ENCODE measurements at places on chromosomes 12 and 14.

- H3K36me3 ChIP-seq = no peaks in the 10 kb centered on the region
- no peaks in the 10 kb centered on the region for H3K4me1 ChIP-seq
- no peak for DNase-seq
- H3K27me3 ChIP-seq = 0 out of 2 replicates have a peak, but pooled peaks cover 4% of the 10 kb centered on the region
- no peak overlapping the region for H3K27ac ChIP-seq
- no peak overlapping the region for H3K4me3 ChIP-seq
Measured at GRCh38 chr14:94115631-94116030, 5.1 kb downstream of the IFI27 start.

DNA sequence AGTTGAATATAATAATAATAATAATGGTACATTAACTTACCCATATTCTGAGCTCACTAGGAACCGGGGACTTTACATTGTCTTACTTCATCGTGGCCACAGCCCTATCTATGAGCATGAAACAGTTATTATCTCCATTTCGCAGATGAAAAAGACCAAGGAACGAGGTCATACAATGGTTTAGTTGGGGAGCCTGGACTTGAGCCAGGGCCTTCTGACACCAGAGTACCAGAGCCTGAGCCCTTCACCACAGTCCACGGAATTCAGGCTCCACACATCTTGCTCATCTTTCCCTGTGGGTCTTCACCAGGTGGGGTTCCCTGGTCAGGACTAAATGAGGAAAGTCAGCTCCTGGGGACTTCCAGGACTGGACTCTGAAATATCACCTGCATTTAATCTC is 31.3 kb upstream of the CMKLR1 start:
- no peaks in the 10 kb centered on the region for H3K4me1 ChIP-seq
- H3K36me3 ChIP-seq = no peaks in the 10 kb centered on the region
- H3K4me3 ChIP-seq = no peak overlapping the region
- H3K27ac ChIP-seq = no peak overlapping the region
- DNase-seq = no peak

DNA sequence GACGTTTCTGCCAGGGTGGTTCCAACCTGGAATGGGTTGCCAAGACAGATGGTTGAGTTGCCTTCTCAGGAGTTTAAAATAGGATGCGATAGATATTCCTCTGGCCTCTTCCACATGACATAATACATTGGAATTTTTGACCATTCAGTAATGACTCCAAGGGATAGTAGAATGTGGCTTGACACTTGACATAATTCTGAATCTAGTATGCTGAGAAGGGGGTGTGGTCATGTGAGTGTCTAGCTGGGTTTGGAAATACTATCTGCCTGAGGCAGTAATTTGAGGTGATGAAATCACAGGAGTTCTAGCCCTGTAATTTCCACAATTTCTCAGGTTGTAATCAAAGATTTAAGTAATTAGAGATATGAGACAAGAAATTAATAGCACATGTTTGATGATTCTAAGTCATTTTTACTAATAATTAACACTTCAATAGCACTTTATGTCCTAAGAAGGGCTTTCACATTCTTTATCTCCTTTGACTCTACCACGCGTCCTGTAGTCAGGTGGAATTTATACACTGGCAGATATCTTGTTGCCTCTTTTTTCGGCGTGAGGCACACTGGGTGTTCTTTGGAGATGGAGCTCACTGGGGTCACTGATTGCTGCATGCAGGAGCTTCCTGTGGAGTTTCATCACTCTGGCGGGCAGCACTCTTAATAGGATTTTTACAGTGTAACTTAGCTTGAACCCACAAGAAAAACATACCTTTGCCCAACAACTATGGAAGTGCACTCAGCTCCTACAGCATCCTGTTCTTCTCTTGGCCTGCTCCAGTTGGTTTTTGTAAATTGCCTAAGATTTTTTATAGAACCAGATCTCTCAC is 3.2 kb upstream of the AMIGO2 start:
- DNase-seq = no peak
- no peaks in the 10 kb centered on the region for H3K36me3 ChIP-seq
- H3K27ac ChIP-seq = no peak overlapping the region
- H3K27me3 ChIP-seq = peaks cover 4% of the 10 kb centered on the region
- H3K4me3 ChIP-seq = no peak overlapping the region

DNA sequence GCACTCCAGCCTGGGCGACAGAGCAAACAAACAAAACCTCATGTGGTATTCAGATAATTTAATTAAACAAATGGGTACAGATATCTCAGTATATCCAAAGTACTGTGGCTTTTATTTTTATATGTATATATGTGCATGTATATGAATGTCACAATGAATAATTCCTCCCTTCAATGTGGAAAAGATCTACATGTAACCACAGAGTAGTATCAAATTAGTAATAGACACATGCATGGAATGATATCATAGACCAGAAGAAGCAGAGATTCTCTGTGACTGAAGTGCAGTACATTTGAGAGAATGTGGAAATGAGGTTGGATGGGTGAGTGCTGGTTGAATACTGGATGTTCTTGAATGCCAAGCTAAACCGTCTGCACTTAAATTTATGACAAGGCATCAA is 222.9 kb downstream of the CPNE8 start:
- no peaks in the 10 kb centered on the region for H3K4me1 ChIP-seq
- H3K4me3 ChIP-seq = no peak overlapping the region
- H3K27ac ChIP-seq = no peak overlapping the region
- H3K27me3 ChIP-seq = no peaks in the 10 kb centered on the region
- H3K36me3 ChIP-seq = no peaks in the 10 kb centered on the region

DNA sequence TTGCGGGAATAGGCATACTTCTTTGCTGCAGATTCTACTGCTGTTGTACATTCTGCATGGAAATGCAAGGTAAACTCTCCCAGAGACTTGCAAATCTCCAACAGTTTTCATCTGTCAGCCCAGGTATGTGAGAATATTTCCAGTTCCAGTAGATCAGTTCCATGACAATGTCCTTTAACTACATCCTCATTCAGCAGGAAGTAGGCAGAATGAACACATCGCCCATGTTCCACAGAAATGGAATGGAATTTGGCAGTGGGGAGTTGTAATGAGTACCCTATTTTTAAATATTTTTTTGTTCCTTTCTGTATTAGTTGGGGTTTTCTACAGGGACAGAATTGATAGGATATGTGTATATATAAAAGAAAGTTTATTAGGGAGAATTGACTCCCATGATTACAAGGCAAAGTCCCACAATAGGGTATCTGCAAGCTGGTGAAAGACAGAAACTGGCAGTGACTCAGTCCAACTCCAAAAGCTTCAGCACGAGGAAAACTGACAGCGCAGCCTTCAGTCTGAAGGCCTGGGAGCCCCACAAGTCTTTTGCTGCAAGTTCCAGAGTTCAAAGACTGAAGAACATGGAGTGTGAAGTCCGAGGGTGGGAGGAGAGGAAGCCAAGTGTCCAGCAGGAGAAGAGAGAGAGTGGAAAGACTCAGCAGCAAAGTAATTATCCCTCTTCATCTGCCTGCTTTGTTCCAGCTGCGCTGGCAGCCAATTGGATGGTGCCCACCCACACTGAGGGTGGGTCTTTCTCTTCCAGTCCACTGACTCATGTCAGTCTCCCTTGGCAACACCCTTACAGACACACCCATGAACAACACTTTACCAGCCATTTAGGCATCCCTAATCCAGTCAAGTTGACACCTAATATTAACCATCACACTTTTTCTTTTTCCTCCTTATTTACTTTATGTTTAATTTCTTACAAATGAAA is 110.4 kb upstream of the SCAF11 start:
- no peak overlapping the region for H3K27ac ChIP-seq
- no peaks in the 10 kb centered on the region for H3K27me3 ChIP-seq
- no peak for DNase-seq
- no peak overlapping the region for H3K4me3 ChIP-seq
